ENCODE measurements at places on chromosomes 1 and 21.

DNA sequence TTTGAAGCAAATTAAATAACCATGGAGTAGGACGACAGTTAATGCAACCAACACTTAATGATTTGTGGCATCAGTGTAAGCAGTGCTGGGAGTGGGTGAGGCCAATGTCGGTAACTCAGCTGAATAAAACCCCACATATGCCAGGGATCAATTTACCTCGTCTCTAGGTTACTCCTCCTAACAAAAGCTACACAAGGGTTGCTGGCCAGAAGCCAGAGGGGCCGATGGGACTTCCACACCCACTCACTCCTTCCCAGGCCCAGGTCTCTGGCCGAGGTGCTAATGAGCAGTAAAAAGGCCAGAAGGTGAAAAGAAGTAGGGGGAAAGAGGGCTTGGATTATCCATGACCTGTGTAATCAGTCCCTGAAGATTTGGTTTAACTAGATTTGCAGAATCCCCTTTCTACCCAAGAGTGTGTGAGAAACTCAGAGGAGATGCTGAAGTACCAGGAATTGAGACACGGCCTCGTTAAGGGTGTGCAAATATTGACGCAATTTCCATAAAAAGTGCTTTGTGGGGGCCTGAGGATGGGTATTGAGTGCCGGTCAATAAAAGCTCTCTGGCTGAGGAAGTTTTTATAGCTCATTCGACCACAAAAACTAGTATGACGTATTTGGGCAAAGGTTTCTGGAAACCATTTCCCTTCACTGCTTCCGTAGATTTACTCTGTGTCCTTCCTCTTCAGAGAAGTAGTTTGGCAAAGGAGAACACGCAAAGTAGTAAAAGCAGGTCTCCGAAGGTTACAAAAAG, 145.5 kb downstream of the TBX15 start:
- no peak for DNase-seq

DNA sequence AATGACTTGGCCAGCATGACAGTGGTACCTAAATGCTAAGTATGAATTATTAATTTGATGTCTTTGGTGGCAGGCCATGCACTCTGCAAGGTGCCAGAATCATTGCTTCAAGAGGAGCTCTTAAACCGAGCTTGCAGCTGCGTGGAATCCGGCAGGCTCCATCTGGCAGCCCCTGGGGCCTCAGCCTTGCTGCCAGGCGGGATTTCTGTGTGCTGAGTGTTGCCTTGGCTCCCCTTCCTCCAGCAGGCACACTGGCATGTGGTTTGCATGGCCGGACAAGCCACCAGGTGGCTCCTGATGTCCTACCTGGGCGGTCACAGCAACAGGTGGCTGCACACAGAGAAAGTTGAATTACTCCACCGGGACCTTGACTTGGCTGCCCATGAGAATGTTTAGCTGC, 155.4 kb downstream of the URB2 start:
- DNase-seq: no peak

DNA sequence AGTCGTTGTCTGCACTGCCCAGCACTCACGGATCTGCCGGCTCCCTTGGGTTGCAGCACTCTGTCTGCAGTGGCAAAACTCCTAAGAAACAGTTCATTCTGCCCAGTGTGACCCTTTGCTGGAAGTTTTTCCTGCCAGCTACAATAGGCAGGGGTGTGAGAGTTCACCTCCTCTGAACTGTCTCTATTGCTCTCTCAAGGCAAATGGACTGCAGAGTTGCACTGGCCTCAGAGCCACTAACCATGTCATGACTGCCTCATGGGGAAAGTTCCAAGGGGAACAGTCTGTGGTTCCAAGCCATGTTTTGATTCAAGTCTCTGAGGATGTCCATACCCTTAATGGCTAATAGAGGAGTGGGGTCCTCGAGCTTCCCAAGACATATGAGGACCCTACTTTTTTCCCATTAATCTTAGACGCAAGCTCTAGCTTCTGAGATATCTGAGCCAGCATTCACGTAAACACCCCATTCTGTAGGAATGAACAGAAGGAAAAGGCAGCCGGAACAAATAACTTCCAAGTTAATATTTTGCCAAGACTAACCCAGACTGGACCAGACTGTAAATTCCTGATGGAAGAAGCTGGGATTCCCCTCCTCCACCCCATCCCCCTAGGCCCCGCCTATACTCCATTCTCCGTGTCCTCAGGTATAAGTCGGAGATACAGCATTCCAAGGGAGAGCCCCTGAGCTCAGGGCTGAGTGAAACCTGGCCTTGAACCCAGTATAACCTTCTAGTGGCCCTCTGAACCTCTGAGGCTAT, 93.8 kb upstream of the AKT3 start:
- no peak for DNase-seq

DNA sequence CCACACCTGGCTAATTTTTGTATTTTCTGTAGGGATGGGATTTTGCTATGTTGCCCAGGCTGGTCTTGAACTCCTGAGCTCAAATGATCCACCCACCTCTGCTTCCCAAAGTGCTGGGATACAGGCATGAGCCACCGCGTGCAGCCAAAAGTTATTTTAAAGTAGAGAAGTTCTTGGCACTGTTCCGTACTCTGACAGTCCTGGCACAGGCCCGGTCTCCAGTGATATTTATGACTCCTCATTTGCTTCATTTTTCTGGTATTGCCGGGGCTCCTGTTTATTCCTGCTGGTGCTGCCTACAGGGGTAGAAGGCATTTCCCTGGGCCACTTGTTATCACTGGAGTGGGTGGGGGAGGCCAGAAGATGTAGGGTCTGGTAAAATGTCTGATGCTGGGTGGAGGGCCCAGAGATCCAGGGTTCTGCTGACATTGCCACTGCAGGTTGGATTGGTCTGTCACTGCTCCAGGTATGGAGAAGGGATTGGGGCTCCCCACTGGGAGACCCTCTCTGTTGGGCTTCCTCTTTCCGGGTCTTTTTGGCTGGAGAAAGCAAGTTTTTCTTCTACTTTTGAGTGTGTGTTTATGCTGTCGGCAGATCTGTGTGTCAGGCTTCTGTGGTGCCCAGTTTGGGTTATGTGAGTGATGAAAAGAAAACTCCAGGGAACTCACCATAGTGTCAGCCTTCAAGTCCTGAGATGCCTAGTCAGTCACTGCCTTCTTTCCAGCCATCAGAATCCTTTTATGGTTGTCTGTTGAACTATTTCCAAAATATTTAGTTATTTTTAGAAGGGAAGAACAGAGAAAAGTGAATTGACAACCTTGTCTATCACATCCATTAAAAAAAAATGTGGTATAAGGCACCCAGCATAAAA, 4.5 kb downstream of the MROH7 start:
- DNase-seq: no peak

DNA sequence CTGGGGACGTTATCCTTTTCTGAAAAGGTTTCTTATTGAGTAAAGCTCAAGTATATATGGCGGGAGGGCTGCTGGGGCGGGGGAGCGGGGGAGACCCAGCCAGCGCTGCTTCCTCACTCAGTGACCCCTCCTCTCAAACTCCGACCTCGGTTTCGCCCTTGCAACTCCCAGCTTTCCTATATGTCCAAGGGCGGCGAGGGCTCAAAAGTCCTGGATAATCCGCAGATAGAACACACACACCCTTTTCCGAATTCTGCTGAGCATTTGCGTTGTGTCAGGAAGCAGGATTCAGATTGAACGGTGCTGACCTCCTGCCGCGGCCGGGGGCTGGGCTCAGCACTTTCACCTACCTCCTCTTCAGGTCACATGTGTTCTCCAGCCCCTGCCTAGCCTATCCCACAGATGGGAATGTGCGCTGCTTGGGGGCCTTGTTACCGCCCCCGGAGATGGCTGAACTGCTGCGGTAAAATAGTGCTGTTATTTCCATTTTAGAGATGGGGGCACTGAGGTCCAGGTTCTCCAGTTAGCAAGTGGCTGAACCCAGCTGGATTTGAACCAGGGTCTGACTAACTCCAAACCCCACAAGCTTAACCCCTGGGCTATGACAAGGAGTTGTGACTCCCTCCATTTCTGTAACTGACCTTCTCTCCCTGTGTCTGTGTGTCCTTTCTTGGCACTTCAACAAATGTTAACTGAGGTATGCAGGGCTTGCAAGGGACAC, 795 bp upstream of the AHDC1 start:
- DNase-seq: no peak
